Activated naive CD8-positive, alpha-beta T cell treated with anti-CD3 and anti-CD28 coated beads for 36 hours (primary cell): ENCODE measurements at places on chromosomes 5 and 9. TPM values are rescaled to one million over a fixed set of nuclear protein-coding genes. Genes with fewer than 3 reads are reported as not detected.
A peak's percentile ranks its signal among the peaks of the same experiment; 100 is the strongest.

The FOXE1 gene
- total RNA-seq = not detected

The COL15A1 gene
- 0.06 TPM for total RNA-seq

The ELAVL2 gene
- total RNA-seq = not detected

The TTC39B gene
- 16.2 TPM for total RNA-seq

The HSD17B3 gene
- total RNA-seq = not detected

The GLRA1 gene
- total RNA-seq = not detected

DNA sequence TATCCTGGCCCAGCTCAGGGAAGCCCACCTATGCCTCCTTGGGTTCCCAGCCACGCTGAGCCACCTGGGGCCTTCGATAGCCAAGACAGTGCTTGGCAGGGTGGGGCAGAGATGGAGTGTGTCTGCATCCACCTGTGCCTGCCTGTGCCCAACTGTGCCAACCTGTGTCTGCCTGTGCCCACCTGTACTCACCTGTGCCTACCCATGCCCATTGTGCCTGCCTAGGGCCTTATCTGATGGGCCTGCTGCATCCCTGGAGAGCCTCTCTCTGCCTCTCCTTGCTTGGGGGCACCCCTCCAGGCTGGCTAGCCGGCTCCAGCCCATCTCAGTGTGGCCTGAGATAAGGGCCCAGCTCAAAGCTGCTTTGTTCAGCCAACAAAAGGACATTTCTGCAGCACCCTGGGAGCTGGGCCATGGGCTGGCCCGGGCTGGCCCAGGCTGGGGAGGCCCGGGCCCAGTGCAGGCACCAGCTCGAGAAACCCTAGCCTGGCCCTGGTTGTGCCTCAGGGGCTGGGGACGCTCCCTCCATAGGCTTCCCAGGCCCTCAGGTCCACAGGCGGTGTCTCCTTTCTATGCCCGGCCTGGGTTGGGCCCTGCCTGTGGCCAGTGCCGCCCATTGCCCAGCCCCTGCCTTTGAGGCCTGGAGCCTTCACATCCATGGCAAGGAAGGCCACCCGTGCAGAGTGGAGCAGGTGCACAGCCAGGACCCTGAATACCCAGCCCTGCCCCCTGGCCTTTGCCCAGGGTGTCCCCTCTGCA, 37.3 kb upstream of the NOTCH1 start:
- peaks cover 3% of the 10 kb centered on the region for H3K4me1 ChIP-seq
- DNase-seq = no peak
- no peaks in the 10 kb centered on the region for H3K27me3 ChIP-seq
- H3K4me3 ChIP-seq = no peak overlapping the region
- no peak overlapping the region for H3K27ac ChIP-seq

DNA sequence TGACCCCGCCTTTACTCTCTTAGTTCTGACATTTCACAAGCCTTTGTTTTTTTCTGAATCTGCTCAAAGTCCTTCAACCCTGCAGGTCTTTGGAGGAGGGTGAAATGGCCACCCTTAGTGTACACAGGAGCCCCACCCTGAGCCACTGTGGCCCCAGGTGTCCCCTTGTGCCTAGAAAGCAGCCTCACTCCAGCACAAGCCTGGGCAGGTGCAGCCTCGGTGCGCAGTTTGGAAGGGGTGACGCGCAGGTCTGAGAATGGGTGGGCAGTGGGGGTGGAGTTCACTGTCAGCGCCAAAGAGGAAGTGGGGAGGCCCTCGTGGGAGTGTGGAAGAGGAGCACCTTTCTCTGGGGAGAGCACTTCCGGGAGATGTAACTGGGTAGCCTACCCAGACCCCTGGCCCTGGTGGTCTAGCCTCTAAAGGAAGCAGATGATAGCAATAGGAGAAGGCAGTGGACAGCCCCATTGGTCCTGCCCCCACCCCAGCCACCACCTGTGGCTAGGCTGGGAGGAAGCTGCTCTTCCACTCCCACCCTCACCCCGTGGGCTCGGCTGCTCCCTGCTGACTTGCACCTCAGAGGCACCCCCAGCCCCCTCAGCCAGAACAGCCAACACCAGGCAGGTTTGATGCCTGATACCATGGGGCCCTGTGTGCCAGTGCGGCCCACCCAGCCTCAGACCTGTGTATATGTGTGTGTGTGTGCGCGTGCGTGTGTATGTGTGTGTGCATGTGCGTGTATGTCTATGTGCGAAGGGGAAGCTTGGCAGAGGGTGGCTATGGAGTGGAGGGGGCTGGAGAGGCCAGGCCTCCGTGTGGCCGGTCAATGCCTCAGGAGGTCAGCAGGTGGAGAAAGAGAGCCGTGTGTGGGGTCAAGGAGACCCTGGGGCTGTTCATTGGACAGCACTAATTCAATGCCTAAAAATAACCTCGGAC, 16.8 kb upstream of the DAB2IP start:
- H3K27ac ChIP-seq = peak overlapping the region; percentile 55
- H3K36me3 ChIP-seq = no peaks in the 10 kb centered on the region
- DNase-seq = peak; percentile 57
- peaks cover 12% of the 10 kb centered on the region for H3K4me1 ChIP-seq
- no peaks in the 10 kb centered on the region for H3K27me3 ChIP-seq
- H3K4me3 ChIP-seq = peak overlapping the region; percentile 48
